ENCODE measurements at places on chromosomes 4 and X.
A peak's percentile ranks its signal among the peaks of the same experiment; 100 is the strongest.

DNA sequence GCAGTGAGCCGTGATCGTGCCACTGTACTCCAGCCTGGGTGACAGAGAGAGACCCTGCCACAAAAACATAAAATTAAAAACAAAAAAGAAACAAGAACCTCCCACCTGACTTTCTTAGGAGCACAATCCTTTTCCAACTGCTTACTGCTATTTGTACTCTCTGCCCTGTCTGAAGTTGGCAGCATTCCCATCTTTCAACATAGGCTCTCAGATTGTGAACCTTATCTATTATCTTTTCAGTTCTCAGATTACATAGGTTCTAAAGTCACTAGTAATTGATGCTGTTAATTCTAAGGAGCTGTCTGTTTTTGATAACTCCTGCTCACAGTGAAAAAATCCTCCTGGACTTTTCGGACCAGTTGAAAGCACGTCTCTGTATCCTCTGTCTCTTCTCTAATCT is 812.2 kb upstream of the CT83 start:
- DNase-seq = no peak

- DNase-seq = no peak
Measured at GRCh38 chr4:23355258-23355657, 534.6 kb downstream of the PPARGC1A start.

- DNase-seq = peak; percentile 46
Measured at GRCh38 chr4:151801547-151802516, 41.0 kb upstream of the GATB start.

GRCh38 chr4:59063015-59063720 is 1953.0 kb upstream of the IGFBP7 start:
- no peak for DNase-seq

DNA sequence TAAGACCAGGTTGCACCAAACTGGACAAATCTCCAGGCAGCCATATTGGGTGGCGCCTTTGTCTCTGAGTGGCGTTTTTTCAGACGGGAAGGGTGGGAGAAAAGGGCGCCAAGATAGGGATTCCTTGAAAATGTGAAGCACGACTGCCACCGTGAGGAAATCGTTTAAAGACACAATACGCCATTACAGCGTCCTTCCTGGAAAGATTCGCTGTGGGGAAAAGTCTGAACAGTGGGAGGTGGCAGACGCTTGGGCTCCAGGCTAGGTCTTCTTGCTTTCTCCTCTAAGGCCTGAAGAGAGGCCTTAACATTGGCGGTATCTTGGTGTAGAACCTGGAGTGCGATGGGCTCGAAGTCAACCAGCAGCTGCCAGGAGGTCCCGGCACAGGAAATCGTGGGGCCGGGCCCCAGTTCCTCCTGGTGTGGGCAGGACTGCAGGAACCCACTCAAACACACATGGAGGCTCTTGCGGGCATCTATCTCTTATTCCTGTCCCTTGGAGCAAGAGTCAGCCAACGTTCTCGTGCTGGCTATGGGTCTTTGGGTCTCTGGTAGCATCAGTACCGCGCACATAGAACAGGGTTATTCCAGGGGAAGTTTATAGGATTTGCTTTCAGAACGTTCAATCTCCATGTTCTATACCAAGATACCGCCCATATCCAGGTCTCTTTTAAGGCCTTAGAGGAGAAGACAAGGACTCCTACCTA is 208.8 kb downstream of the OR13H1 start:
- no peak for DNase-seq

DNA sequence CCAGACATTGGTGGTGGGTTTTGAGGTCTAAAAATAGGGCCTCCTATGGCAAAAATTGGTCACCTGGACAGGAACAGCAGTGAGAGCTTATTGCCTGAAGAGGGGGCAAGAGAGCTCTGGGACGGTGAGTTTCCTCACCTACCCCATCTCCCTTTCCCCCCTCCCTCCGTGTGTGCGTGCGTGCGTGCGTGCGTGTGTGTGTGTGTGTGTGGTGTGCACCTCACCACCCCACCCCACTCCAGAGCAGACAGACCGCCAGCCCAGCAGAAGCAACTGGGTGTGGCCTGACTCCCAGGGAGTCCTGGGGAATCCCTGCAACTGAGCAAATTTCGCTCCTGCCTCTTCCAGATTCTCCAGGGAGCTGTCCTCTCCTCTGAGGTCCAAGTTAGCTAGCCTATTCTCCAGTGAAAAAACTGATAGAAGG is 44.7 kb downstream of the PRPS1 start:
- DNase-seq = peak; percentile 66

DNA sequence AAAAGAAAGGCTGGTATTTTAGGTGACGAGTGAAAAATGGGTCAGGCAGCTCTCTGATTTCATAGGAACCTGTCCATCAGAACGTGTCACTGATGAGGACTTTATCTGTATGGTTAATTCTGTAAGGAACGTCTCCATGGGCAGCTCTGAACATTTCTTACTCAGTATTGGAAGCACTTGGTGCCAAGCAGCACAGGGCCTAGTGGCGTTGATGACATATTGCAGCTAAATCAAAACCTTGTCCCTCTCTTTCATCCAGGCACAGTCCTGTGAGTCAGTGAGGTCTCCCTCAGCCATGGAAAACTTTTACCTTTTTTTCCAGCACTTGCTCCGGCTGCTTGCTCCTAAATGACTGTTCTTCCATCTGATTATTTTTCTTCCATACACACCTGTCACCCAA is 301.9 kb downstream of the DHX15 start:
- no peak for DNase-seq

DNA sequence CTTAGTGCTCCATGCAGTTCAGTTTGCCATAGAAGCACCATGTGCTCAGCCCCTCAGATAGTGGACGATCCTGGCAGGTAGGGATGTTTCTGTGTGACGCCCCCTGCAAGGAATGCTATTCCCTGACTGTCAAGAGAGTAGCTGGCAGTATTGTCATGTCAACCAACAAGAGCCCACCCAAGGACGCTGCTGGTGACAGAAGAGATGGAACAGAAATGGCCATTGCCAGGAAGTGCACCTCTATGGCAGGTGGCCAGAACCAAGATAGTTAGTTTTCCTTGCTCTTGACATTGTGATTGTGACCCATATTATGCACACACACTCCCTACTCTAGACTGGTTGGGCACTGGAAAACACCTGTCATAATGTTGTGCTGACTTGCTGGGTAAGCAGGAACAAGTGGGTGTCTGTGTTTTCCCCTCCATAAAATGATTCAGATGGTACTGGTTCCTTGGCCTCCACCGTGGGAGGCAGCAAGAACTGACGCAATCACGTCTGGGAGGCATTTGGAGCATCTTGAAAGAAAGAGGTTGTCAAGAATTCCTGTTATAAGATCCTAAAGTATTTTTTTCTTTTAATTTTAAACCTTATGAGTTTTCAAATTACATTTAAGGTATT is 507.9 kb downstream of the MID1IP1 start:
- DNase-seq = peak; percentile 44

DNA sequence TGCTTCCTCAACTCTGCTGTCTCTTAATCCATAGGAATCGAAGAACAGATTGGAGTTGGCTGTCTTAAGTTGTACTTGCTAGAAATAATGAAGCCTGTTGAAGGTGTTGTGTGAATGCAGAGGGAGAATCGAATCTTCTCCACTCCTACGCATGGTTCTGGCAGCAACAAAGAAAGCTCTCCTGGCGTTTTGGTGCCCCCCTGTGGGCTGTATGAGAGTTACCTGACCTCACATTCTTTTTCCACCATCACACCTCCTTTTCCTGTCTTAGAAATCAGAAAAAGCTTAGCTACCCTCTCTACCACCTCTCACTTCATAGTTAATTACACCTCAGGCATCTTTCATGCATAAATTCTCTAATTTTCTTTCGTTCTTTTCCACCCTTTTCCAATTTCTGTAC is 16.3 kb downstream of the KLF8 start:
- DNase-seq = peak; percentile 33

DNA sequence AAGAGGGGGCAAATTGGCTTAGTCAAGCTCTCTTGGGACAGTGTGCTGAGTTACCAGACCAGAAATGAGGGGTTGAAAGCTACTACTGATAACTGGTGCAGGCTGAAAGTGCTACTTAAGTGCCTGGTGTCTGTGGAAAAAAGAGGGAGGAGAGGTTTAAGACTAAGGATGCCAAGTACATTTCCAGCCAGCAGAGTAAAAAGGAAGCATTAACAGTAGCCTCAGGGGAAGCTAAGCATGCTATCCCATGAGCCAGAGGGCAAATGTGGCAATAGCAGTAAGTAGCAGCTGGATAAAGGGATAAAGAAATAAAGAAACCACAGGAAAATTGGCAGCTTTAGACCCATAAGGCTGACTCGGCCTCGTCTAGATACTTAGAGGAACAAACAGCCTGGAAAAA is 196.3 kb upstream of the MAB21L2 start:
- no peak for DNase-seq

GRCh38 chr4:37324546-37324945 is 80.0 kb downstream of the NWD2 start:
- no peak for DNase-seq

DNA sequence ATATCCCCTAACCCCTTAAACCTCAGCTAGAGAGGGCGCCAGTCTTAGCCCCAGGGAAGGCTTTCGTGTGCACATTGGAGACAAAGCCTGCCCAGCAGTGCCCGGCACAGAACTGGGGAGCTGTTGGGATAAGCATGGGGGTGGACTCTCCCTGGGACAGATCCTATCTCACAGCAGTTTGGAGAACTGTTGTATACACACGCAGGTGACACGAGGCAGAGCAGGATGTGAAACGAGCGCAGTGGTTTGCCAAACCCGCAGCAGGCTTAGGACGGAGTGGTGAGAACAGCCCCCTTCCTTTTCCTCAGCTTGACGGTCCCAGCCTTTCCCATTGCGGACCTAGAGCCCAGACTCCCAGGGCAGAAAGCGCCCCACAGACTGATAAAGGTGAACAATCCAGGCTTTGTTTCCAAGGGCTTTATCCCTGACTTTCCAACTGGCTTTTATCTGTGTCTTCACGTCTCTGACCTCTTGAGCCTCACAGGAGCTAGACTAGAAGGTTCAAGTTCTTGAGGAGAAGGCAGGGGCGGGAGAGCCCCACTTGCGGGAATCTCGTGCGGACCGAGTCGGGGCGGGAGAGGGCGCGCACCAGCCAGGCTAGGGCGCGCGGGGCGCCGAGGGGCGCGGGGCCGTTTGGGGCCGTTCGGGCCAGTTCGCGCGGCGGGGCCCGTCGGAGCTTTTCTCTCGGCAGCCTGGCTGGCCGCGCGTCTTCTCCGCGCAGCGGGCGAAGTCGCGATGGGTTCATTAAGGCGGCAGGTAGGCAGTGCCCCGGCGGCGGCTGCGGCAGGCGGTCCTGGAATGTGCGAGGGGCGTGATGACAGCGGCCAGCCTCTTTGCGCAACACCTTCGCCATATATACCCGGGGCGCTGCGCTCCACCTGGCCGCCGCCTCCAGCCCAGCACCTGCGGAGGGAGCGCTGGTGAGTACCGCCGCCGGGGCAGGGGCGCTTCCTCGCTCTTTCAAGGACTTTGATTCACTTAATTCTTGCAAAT is at the start of gene SLC34A2:
Gene SLC34A2 (plus strand): TSS at position 881 of the 993 bp plus-strand sequence. CDS start 6,650 bp downstream, outside the sequence.
- no peak for DNase-seq

- DNase-seq = peak; percentile 80
Measured at GRCh38 chr4:98928131-98928504, 815 bp downstream of the EIF4E start.

- DNase-seq = no peak
Measured at GRCh38 chr4:89757154-89757719, 79.7 kb downstream of the SNCA start.

DNA sequence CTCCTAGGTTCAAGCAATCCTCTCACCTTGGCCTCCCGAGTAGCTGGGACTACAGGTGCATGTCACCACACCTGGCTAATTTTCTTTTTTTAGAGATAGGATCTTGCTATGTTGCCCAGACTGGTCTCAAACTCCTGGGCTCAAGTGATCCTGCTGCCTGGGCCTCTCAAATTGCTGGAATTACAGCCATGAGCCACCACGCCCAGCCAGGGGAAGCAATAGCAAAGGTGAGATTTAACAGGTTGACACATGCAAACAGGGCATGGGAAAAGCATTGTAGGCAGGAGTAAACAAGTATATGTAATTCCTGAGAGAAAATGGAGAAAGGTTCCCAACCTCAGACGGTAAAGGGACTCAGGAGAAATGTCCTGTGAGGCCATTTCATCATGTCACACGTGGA is 33.6 kb upstream of the TBL1X start:
- no peak for DNase-seq

DNA sequence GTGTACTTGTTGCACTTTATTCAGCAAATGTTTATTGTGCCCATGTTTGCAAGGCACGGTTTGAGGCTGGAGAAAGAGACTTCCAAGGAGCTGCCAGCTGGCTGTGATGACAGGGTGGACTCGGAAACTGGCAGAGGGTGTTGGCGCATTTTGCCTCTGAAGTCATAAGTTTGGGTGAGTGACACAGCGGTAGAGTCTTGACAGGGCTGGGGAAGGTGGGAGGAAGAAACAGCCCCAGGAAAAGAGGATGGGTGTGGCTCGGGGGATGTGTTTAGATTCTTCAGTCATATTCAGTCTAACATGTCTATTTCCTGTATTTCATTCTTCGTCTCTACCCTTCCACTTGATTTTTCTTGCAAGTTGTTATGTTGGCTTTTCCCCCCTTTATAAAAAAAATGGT is 77.0 kb upstream of the STOX2 start:
- DNase-seq = no peak

DNA sequence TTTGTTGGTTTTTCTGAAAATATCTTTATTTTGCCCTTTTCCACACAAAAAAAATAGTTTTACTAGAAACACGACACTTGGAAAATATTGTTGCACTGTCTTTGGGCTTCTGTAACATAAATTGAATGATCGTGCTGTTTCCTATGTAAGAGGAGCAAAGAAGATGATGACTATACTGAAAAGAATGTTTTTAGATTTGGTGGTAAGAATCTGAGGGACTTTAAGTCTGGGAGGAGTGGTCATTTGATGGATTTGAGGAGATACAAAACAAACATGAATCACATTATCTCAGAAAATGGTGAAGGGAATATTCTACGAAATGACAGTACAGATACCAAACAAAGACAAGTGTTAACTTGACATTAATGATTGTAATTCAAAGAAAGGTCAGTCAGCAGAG is 328.8 kb downstream of the ADAM29 start:
- no peak for DNase-seq

DNA sequence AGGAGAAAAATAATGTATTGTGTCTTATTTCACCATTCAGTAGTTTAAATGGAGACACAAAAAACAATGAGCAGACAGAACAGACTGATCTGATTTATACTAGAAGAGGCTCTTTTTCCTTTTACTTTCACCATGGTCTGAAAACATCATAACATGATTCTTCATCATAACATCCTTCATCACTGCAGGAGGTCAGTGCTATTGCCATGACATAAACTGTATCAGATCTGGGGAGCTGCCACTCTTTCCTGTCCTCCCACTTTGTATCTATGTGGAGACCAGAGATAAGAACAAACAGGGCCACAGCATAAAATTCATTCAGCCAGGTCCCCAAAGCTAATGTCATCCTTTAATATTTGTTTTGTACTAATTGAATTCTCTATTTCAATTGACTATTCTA is 25.2 kb downstream of the SOD3 start:
- DNase-seq = no peak

DNA sequence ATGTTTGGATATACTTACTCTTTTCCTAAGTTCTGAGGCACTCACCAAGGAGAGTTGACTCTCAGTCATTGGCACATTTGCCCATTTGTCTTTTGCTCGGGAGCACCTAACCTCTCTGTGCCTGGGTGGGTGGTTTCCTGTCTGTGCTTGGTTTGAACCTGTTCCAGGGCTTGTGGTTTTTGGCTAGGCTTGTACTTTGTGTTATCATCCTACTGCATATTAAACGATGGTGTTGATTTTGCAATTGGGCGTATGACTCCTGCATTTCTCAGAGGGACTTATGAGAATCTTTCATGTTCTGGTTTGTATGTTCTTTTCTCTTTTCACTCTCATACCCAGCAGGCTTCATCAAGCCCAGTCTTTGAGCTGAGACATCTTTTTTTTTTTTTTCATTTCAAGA is 161.7 kb downstream of the BTC start:
- peak; percentile 21 for DNase-seq
